COR-L47 (cell line): ENCODE measurements at places on chromosomes 3 and 15.

- no peak for DNase-seq
These were observed 55.2 kb downstream of the PGPEP1L start for GRCh38 chr15:98952381-98952803.

GRCh38 chr3:32593903-32594525 is 23.4 kb upstream of the DYNC1LI1 start:
- DNase-seq = no peak

- peak; percentile 24 for DNase-seq
These were observed 179.6 kb downstream of the NSMCE3 start for GRCh38 chr15:29089731-29090616.

GRCh38 chr15:63463036-63463435 is 41.4 kb upstream of the USP3 start:
- DNase-seq = no peak

DNA sequence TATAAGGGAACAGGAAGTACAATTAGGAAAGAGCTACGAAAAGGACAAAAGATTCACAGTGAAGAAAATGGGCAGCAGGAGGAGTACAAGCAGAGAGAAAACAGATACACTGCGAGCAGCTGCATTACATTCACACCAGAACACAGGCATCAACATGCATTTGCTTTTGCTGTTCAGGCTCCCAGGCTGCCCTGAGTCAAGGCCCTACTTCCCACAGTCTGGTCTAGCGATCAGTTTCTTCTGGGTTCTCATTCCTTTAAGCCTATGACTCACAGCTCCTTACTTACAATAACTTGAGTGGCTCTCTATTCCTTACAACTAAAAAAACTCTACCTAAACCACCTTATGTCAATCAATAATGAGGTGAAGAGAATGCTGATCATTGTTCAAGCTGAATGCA is 24.5 kb upstream of the ZNF445 start:
- no peak for DNase-seq

DNA sequence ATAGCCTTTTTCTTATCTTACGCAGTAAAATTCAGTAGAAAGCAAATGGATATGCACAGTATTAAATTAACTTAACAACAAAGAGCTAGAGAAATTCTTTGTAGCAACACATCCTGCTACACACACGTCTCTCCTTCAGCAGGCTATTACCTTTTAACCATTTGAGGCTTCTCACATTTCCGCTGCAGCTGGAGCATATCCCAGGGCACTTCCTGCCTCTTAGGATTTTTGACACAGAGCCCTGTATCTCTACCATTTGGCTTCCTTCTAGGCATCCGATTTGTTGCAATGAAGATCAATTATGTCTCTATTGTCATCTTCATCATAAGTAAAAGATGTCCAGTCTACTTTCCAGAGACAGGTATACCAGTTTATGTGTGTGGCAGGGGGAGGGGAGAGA is 292.4 kb upstream of the CBLB start:
- no peak for DNase-seq

DNA sequence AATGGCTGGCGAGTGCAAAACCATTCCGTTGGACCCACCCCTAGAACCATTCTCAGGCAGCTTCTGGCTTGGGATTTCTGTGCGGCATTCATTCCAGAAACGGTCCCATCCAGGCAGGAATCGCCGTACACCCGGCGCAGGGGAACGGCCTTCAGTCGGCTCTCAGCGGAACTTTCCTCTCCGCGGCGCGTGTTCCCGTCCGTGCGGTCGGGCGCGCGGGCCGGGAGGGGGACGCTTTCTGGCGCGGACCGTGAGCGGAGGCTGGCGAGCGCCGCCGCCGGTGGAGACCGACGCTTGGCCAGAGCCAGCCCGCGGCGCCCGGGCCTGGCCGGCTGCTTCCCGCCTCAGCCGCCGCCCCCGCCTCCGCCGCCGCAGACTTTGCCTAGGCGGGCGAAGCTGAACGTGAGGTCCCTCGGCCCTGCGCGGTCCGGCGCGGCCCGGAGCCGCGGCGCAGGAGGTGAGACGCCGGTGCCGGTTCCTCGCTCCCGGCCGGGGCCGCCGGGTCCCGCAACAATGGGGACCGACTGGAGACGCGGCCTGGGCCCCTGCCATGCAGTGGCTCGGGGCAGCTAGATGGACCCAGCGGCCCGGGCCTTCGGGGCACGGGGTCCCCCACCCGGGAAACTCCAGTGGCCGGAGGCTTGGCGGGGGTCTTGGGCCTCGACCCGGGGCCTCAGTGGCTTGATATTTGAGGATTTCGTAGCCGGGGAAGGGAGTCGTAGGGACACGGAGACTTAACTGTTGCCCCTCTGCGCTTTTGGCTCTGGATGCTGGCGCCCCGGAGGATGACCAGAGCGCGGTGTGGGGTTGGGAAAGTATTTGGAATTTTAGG is at the start of gene RAD54L2:
Gene RAD54L2, plus strand, starts transcription at position 261 of the 832 bp plus-strand sequence. CDS start 51,702 bp downstream, outside the sequence.
- DNase-seq = peak; percentile 55

DNA sequence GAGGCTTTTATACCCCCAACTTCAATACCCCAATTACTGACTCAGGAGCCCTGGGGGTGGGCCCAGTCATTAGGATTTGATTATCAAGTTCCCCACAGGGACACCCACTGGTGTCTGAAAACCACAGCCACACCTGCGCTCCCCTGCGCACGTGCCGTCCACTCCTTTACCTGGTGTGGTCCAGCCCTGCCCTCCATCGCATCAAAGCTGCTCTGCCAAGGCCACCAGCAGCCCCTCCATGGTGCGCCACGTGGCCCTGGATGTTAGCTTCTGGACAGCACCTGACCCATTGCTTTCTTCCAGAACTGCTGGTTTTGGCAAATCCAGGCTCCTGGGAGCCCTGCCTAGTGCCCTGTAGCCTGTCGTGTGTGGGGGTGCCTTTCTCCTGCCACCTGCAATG is 136.3 kb downstream of the NSMCE3 start:
- DNase-seq = no peak
